ENCODE measurements at places on chromosomes 4 and X.

- DNase-seq = no peak
Measured at GRCh38 chrX:71659959-71660358, 7.4 kb upstream of the LOC101059915 start.

GRCh38 chr4:678331-679103, 4.2 kb downstream of the MYL5 start:
- DNase-seq = no peak

GRCh38 chr4:110092646-110093045, 105.8 kb downstream of the ELOVL6 start:
- DNase-seq = no peak

GRCh38 chr4:156583265-156583664, 388.3 kb downstream of the PDGFC start:
- no peak for DNase-seq

DNA sequence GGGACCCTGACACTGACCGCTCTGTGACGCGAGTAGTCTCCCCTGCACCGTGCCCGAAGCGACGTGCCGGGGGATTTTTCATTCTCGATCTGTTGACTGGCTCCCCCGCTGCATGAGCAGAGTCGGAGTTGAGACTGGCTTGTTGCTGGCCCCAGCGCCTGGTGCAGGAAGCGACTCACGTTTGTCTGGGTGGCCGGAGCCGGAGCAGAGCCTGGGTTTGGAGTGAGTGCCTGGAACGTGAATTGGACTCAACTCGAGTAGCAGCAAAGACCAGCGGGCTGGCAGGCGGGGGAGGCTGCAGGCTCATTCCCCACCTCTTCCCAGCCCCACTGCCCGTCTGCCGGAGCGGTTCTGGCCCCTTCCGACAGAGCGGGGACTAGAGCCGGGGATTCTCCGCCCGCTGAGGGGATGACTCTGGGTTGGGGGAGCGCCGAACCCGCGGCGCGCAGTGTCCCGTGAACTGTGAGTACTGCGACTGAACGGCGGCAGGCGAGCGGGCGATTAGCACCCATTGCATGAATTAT, 554 bp downstream of the PCDH7 start:
- no peak for DNase-seq

DNA sequence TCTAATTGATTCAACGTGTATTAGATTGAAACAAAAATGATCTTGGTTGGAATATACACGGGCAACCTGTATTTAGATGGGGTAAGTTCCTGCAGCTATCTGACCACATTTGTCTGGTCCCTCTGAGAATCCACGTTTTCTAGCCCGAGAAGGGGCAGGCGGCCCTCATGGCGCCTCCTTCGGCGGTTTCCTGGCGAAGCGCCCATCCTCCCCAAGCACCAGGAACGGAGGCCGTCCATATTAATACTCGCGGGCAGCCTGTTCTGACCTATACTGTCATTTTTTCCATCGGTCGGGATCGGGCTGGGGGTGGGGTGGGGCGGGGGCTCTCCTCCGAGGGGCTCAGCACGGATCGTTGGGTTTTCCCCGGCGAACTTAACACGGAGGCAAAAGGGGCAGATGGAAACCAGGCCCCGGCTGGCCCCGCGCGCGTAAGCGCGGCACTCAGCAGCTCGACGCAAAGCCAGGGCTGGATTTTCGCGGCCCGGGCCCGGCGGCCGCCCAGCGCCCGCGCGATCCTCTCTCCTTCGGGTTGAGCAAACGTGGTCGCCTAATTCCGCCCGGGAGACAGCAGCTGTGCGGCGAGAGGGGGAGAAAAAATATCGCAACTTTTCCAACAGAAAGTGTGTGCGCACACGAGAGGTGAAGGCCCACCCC, 77.2 kb upstream of the BCOR start:
- peak; percentile 50 for DNase-seq

DNA sequence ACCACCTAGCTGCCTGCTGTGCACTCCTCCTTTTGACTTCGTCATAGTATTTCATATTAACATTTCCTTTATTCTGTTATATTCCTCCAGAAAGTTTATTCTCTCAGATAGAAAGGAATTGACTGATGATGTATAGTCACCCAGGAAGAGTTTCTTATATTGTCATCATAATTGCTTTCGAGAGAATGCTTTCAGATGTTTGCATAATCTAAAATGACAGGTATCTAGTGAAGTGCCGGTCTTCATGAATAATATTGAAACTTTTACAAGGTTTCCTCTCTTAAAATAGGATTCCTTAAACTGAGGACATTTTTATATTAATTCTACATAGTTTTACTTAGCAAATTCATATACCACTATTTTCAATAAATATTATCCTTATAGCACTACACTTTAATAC, 10.1 kb downstream of the SEC24D start:
- DNase-seq = no peak

DNA sequence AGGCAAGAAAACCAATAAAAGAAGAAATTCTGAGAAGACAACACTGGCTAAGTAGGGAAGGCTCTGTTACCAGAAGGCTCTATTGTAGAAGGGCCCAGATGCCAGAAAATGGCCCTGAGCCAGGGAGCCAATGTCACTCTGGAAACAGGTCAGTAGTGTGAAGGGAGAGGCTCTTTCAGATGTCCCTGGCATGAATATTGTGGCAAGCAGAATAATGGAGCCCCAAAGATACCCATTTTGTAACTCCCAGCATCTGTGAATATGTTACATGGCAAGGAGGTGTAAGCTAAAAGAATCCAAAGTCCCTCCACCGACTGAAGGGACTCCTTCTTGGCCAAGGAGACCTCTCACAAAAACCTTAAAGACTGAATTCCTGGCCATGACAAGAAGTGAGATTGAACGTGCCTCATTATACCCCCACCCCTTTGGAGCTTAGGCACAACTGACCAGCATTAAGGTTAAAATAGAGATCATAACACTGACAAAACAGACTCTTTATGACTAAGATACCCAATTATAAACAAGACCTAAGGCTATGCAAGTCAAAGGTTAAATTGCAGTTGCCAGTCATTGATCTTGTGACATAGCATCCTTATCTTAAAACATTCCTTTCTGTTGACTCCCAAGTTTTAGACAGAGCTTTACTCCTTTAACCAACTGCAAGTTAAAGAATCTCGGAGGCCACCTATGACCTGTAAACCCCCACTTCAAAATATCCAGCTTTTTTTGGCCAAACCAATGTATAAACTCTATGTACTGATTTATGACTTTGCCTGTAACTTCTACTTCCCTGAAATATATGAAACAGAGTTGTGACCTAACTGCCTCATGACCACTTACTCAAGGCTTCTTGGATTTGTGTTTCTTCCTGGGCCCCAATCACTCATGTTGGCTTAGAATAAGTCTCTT, 42.2 kb upstream of the SMIM10 start:
- no peak for DNase-seq

- DNase-seq = no peak
Measured at GRCh38 chr4:101020956-101021355, 326.4 kb downstream of the PPP3CA start.

- DNase-seq = no peak
Measured at GRCh38 chr4:146978641-146979040, 33.0 kb upstream of the TTC29 start.

- no peak for DNase-seq
Measured at GRCh38 chr4:148311526-148311925, 130.7 kb downstream of the NR3C2 start.

GRCh38 chr4:2322841-2323240, 60.9 kb upstream of the MXD4 start:
- DNase-seq = no peak
